ENCODE measurements at places on chromosomes 4 and X.

DNA sequence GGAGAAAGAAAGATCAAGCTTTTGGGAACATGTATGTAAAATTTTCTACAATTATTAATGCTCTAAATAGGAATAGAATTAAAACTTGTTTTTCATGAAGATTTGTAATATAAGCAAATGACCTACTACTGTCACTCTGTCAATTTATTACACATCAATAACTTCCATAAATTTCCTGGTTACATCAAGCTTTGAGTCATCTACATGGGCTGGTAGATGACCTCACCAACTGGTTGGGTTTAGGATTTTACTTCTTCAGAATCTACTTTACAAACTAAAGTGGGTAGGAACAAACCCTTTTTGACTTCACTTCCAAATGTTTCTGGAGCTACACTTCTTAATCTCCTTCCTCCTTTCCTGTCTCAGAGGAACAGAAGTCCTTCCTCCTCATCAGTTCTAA, 12.0 kb upstream of the LRAT start:
- no peak for DNase-seq

GRCh38 chr4:136651932-136652331, 880.4 kb downstream of the PCDH18 start:
- DNase-seq, result no peak

DNA sequence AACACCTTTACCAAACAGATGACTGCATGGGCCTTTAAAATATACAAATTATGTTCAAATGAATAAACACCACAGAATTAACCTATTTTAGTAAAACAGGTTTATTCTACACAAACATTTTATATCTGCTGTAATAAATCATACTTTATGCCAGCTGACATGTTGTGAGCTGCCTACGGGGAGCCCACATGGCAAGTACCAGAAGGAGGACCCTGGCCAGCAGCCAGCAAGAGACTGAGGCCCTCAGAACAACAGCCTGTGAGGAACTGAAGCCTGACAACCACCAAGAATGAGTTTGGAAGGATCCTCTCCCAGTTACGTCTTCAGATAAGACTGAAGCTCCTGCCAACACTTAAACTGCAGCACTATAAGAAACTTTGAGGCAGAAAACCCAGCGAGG, 377.0 kb downstream of the PDGFC start:
- peak; percentile 5 for DNase-seq

- DNase-seq, result no peak
Measured at GRCh38 chrX:1464971-1465285, 12.2 kb upstream of the ASMTL start.

DNA sequence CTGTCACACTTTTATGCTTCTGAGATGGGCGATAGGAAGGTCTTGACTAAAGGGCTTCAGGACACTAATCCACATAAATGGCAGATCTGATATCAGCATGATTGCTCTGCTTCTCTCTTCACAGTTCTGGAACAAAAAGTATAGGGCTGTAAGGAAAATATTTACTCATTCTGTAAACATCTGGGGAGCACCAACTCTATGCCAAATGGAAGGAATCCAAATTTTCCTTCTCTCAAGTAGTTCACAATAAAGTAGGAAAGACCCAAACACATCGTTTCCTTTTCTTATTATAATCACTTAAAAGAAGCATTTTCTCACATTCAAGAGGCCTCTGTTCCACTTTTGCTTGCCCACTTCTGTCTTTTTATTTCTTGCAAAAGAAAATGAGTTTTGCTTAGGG, 45.9 kb upstream of the F9 start:
- DNase-seq, result no peak
